PC-9 (cell line): ENCODE measurements at places on chromosomes 7 and 10.

DNA sequence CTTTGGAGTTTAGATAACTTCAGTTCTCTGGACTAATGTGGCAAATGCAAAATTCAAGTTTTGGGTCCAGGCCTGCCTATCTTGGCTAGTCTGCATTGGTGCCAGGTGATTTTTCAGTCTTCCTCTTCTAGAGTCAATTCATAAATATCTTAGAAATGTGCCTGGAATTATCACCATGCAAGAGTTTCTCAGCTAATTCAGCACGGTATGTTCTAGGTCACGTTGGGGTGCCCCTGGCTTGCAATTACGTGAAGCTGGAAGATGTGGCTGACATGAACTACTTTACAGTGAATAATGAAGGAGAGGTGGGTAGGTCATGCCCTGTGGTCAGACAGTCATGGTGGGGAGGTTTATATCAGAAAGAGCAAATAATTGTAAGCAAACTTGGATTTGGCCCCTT is 25.0 kb downstream of the ZDHHC6 start:
- no peak for DNase-seq

- DNase-seq = no peak
Measured at GRCh38 chr10:130357226-130357625, 221.0 kb downstream of the GLRX3 start.

GRCh38 chr7:151426904-151427704 is 12.8 kb downstream of the CRYGN start:
- DNase-seq = no peak

DNA sequence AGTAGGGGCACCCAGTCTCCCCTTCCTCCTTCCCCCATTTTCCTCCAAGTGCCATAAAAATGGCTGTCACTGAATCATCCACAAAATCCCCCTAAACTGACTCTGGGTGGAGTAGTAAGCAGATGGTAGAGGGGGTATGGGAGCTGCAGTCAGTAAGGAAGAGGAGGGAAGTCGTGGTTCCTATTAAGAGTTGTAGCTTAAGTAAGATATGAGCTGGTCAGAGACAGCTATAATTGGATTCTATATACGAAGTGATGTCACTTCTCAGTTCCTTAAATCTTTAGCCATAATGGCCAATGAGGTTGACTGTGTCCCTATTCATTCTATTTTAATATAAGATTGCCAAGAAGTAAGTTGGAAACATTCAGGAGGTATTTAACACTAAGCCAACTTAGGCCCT is 131.7 kb downstream of the SLC16A9 start:
- no peak for DNase-seq

- DNase-seq = no peak
Measured at GRCh38 chr7:28747404-28747803, 210.7 kb downstream of the TRIL start.

GRCh38 chr10:69209787-69210484 is 10.2 kb upstream of the HKDC1 start:
- DNase-seq = no peak

DNA sequence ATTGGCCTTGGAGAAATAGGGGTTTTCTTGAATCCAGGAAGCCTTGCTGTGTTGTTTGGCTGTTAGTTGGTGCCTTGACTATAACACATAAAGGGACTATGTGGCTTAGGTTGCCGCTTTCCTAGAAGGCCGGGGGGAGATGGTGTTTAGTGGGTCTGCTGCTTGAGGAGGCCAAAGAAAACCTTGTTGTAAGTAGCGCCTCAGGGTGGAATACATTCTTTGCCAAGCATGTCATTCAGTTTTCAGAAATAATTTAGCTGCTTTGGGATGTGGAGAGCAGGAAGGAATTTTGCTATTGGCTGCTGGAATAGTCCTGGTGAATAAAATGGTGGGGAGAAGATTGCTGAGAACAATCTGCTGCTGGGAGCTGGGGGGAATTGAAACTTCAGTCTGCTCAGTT is 132.9 kb upstream of the WNT16 start:
- no peak for DNase-seq

- no peak for DNase-seq
Measured at GRCh38 chr7:103988468-103989199, 824 bp downstream of the RELN start.

DNA sequence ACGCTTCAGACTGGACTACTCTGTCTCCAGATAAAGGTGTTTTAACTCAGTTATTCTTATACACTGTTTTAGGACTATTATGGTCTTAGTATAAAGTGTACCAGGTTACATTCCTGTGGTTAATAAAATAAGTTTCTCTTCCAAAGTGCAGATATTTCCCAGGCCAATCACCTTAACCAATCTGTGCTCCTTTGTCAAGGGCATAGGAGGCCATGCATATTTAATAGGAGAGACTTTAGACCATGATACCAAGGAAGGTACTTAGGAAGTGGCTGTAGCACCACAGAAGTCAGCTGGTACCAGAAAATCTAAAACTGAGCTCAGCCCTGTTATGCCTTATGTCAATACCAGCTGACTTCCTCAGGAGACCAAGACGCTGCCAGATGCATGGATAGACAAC is 226.5 kb upstream of the TMEM72 start:
- DNase-seq = no peak

DNA sequence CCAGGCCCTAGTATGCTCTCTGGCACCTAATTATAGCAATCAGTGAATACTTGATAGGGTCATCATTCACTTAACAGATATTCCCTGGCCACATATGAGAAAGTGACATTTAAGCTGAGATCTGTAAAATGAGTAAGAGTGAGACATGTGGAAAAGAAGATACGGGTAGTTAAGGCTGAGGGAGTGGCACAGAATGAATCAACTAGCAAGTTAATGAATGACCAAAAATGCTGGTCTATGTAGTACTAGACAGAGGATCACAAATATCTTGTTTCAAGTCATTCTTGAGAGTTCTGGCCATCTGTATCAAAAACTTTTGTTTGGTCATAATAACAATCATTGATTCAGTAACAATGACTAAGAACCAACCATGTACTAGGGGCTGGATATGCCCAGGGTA is 954.9 kb downstream of the CNTNAP2 start:
- DNase-seq = no peak

- DNase-seq = no peak
Measured at GRCh38 chr10:104557966-104558365, 83.1 kb upstream of the SORCS3 start.

- DNase-seq = peak; percentile 34
Measured at GRCh38 chr10:24721229-24722106, 2.2 kb downstream of the ARHGAP21 start.

GRCh38 chr7:133572843-133573242 is 320.0 kb downstream of the EXOC4 start:
- no peak for DNase-seq

- no peak for DNase-seq
Measured at GRCh38 chr7:65444899-65445823, 71.5 kb downstream of the ZNF92 start.

GRCh38 chr7:117119192-117119924 is 166.1 kb downstream of the ST7 start:
- DNase-seq = peak; percentile 64

GRCh38 chr7:94276795-94277194 is 117.9 kb upstream of the COL1A2 start:
- no peak for DNase-seq

- peak; percentile 96 for DNase-seq
Measured at GRCh38 chr10:44978570-44979280, at the start of gene DEPP1. TSS of gene DEPP1 (minus strand) at chr10:44978809. CDS start at chr10:44978030, 779 bp downstream.

- no peak for DNase-seq
Measured at GRCh38 chr10:89591796-89592271, 53.2 kb downstream of the PANK1 start.

GRCh38 chr7:141701489-141702046 is 398 bp downstream of the DENND11 start:
- peak; percentile 45 for DNase-seq

DNA sequence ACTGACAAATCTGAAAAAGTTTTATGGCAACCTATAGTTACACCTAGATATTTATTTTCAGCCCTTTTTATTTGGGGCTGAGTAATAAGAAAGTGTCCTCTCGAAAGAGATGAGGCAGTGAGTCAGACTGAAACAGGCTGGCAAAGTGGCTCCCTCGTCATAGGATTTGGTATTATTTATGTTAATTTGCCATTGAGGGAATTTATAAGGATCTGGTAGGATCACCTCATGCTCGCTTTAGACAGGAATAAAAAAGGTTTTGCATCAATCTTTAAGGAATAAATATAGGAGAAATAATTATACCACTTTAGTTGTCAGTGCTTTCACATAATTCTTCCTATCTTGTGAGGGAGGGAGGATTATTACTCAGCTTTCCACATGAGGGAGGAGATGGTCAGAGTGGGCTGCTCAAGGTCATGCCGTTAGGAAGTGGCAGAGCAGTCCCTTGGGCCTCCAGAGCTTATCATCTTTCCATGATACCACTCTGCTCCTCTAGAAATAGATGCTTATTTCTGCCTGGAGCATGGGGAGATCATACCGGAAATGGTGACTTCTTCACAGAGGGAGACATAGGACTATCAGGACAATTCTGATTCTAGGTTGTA is 356.8 kb downstream of the GPR158 start:
- DNase-seq = no peak

GRCh38 chr7:109844362-109844761 is 1246.6 kb upstream of the LRRN3 start:
- peak; percentile 5 for DNase-seq

GRCh38 chr10:51806079-51806835 is 106.9 kb upstream of the CSTF2T start:
- DNase-seq = no peak

GRCh38 chr10:38093816-38094157 is 350 bp upstream of the ZNF37A start:
- no peak for DNase-seq

DNA sequence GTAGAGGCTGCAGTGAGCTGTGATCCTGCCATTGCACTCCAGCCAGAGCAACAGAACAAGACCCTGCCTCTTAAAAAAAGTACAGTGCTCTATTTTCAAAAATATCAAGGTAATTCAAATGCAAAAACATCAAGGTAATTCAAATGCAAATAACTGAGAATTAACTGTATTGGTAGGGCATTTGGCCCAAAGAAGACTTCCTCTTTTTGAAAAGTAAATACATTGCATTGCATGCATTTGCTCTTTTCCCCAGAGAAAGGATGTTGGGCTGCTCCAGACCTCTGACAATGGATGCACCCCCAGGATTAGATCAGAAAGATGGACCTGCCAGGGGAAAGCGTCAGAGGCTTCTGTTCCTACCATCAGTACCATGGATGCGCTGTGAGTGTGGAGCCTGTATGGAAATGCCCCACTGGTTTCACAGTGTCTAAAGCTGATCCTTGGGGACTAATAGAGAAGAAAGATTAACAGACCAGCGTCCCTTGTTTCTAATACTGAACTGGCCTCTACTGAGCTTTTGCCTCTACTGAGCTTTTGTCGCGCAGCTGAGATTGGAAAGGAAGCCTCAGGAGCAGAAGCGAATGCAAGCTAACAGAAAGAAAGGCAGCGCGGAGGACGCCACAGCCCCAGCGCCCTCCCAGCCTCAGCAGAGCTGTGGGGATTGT is 93.5 kb upstream of the LYZL2 start:
- no peak for DNase-seq

GRCh38 chr10:98267894-98268693 is at the start of gene LOXL4:
TSS of gene LOXL4 (minus strand) at chr10:98268194. CDS start at chr10:98263019, 5,175 bp downstream.
- DNase-seq = no peak

GRCh38 chr10:32953277-32953927 is 4.6 kb downstream of the ITGB1 start:
- no peak for DNase-seq

DNA sequence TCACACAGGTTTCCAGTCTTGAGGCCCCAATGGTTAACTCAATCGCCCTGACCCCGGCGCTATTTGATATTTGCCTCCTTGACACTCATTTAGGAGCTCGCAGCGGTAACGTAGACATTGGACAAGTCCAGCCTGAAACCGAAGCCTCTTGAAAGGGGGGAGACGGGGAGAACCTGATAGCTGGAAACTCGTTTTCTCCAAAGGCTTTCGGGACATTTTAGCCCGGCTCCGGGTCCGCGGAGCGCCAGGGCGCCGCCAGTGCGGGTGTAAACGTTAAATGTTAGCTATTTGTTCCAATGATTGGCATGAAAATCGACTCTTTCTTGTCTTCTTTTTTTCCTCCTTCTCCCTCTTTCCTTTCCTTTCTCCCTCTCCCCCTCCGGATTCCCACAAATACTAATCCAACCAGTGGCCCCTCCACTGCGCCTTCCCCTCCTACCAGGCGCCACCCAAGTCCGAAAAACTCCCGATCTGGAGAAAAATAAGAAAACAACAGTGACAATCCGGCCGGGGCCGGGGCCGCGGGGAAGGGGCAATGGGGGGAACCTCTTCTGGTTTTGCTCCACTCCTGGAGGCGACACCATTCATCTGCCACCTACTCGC is 17.2 kb upstream of the GATA3 start:
- no peak for DNase-seq

DNA sequence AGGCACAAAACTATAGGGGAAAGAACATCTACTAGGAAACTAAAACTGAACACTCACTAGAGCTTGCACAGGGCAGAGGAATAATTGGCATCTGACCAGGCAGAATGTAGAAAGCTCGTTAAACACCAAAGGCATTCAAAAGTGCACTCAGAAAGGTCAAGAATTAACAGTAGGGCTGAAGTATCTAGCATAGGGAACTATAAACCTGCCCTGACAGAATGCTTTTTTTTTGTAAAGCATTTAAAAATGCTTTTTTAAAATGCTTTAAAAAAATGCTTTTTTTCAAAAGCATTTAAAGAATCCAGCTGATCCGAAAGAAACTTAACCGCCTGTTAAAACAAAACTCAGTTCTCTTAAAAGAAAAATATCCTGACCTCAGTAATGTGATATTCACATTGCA is 74.6 kb upstream of the EGFR start:
- DNase-seq = no peak

- no peak for DNase-seq
Measured at GRCh38 chr7:17887286-17887685, 53.0 kb downstream of the SNX13 start.

DNA sequence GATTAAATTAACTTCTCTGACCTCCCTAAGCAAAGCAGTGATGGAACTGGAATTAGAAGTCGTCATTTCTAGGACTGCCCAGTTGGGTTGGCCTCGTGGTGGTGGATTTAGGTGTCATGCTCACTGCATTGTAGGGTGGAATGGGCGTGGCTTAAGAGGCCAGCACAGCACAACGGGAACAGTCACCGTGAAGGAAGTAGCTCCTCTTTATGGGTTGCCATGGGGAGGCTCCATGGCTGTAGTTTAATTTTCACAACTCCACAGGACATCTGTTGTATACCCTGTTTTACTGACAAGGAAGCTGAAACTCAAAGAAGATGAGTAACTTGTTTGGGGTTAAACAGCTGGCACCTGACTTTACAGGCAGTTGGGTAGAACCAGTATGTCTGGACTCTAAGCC is 208.3 kb downstream of the CELF2 start:
- no peak for DNase-seq

GRCh38 chr7:33590916-33591315 is 314.4 kb upstream of the BMPER start:
- DNase-seq = no peak

DNA sequence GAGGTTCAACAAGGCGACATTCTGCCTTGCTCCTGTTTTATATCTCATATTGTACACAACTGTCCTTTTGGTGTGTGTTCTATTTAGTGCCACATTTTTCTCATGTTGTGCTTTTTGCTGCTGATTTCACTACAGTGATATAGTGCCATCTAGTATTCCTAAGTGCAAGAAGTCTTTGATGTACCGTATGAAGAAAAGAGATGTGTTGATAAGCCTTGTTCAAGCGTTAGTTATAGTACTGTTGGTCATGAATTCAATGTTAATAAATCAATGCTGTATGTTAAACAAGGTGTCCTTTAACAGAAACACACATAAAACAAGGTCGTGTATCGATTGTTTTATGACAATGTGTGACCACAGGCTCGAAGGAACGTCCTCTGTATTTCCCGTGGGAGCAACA is 939.4 kb downstream of the GATA3 start:
- DNase-seq = no peak

GRCh38 chr7:20458521-20458920 is 127.8 kb downstream of the ITGB8 start:
- DNase-seq = peak; percentile 61

GRCh38 chr7:1455241-1455939 is 3.9 kb downstream of the MICALL2 start:
- peak; percentile 98 for DNase-seq
